ENCODE measurements at places on chromosomes 5 and 9.

GRCh38 chr5:135026645-135027265 lies 7.3 kb downstream of the PITX1 start:
- DNase-seq, result no peak

DNA sequence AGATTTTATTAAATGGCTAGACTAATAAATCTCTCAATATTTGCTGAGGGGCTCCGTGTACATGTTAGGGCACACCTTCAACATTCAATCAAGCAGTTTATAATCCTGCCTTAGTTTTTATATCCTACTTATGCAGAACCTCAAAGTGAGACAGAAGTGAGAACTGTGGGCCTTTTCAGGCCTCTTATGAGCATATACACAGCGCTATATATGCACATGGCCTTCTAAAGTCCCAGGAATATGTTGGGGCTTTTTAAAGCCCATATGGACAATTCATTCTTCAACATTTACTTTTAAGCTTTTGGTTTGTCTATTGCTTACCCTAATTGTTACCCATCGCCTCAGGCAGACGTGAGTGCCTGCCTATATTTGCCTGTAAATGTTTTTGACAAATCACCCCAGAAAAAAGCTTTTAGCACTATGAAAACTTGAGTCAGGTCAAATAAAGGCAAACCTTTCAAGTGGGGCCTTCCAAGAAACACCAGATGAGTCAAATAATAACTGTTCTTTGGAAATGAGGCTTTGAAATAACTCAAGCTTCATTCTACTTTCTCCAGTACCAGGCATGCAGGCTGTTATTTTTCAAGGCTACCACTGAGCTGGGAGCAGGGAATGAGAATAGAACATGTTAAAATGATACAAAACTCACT lies 58.2 kb downstream of the ESM1 start:
- DNase-seq, result no peak

GRCh38 chr5:60339691-60340201 lies 360.2 kb downstream of the DEPDC1B start:
- no peak for DNase-seq

DNA sequence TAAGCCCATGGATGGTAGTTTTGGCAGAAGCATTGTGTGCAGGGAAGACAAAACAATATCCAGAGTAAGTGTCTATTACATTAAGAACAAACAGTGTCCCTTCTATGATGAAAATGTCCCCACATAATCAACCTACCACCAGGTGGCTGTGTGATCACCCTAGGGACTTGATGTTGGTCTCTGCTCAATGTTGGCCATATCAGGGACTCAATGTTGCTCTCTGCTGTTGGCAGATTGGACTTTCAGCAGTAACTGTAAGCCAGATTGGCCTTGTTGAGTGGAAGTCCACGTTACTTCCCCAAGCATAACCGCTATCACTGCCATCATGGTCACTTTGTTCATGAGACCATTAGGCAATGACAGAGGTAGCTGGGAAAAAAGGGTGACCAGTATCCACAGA lies 52.8 kb upstream of the PRSS3 start:
- no peak for DNase-seq

All from activated naive CD4-positive, alpha-beta T cell (primary cell).